ENCODE measurements at places on chromosomes 13 and 19.

- DNase-seq, result no peak
Observed at GRCh38 chr13:82672248-82672647, 1210.0 kb downstream of the SLITRK1 start.

GRCh38 chr19:51808333-51808986, 13.5 kb downstream of the FPR3 start:
- no peak for DNase-seq

DNA sequence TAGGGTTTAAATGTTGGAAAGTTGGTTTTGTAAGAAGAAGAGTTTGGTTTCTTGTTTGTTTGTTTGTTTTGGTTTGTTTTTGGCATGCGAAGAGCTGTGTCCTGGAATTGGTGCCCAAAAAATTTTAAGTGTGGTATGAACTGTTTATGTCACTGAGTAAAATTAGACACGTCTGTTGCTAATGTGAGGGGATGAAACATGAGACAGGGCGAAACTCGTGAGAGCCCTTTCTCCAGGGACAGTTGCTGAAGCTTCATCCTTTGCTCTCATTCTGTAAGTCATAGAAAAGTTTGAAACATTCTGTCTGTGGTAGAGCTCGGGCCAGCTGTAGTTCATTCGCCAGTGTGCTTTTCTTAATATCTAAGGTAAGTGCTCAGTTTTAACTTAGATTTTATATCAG, at the start of gene SGCG:
TSS of gene SGCG (plus strand) at position 269 of the 400 bp plus-strand sequence. CDS start 22,716 bp downstream, outside the sequence.
- DNase-seq, result no peak

DNA sequence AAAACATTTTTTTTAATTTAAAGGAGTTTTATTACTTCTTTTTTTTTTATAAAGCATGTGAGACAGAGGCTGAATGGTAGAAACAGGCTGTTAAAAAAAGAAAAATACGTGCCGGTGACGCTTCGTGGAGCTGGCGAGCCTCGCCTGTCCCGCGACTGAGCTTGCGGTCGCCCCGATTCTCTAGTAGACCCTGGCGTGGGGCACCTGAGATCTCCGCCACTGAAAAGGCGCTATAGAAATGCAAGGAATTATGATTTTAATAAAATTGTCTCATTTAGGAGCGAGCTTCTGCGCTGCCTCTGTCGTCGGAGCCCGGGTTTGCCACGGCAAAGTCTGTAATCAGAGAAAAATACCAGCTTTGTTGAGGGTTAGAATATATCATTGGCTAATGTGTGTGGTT, 18.4 kb downstream of the NFIX start:
- DNase-seq, result no peak

DNA sequence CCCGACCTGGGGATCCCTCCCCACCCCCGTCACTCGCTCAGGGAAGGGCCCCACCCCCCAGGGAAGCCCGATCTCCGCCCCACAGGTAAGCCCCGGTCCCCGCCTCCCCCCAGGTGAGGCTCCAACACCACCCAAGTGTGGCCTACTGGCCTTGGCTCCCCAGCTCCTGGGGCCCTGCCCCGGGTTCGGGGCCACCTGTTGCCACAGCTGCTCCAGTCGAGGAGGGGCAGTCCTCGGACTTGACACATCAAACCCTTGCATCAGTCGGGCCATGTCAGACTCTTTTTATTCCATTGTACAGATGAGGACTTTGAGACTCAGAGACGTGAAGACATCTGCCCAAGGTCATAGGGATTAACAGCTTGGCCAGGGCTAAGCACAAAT, 512 bp downstream of the CC2D1A start:
- DNase-seq, result no peak

- no peak for DNase-seq
Observed at GRCh38 chr13:52738719-52739467, 727 bp downstream of the CNMD start.

DNA sequence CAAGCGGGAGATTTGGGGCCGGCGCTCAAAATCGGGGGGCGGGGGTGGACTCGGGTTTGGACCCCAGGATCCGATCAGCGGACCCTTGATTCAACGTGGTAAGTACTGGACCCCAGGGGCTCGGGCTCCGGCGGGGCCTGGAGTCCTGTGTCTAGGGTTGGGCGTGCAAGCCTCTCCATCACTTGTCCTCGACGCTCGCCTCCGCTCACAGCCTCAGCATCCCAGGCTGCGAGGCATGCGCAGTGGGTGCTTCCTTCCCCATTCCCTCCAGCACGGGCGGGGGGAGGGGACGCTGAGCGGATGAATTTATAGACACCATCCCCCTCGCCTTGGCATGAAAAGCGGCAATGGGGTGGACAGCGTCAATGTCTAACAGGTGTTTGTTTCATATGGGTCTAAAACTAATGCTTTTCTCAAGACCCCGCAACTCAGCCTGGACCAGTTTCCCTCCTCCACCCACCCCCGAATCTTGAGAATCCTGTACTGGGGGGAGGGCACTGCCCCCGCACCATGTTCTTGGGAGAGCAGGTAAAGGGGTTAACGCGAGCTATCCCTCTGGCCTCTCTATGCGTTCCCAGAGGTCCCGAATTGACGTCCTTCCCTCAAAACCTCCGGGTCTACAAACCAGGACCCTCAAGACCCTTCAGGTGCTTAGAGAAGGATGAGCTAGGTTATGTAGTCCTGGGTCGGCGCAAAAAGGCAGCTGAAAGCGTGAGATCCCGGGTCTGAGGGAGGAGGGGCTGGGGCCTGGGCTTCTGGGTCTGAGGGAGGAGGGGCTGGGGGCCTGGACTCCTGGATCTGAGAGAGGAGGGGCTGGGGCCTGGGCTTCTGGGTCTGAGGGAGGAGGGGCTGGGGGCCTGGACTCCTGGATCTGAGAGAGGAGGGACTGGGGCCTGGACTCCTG, 579 bp downstream of the CPT1C start:
- DNase-seq, result no peak

GRCh38 chr19:2423071-2423914, 4.1 kb downstream of the TIMM13 start:
- no peak for DNase-seq

DNA sequence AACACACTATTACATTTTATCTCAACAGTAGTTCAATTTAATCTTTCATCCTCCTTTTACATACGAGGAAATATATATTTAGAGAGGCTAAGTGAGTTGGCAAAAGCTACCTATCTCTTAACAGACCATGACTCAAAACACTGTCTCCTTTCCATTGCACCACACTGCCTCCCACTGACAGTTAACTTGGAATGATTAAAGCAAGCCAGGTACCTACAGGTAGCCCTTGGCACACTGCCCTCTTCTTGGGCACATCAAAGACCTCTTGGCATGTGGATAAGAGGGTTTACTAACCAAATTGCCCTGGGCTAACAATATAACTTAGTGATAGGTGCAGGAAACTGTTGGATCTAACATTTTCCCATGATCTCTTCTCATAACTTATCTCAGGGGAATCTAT, 1.8 kb downstream of the ABHD13 start:
- no peak for DNase-seq

- no peak for DNase-seq
Observed at GRCh38 chr19:7098096-7098495, 28.6 kb downstream of the ZNF557 start.

GRCh38 chr13:113800576-113800926, 41.5 kb downstream of the TMEM255B start:
- DNase-seq, result no peak

GRCh38 chr19:8361921-8362793, 1.8 kb upstream of the ANGPTL4 start:
- DNase-seq, result no peak
